ENCODE measurements at places on chromosomes 4 and X. TPM values are rescaled to one million over a fixed set of nuclear protein-coding genes. Genes with fewer than 3 reads are reported as not detected.

- no peak for DNase-seq
Observed at GRCh38 chr4:2646396-2647149, 109.6 kb downstream of the TNIP2 start.

- no peak for DNase-seq
Observed at GRCh38 chr4:176193126-176193525, 2.3 kb downstream of the SPATA4 start.

DNA sequence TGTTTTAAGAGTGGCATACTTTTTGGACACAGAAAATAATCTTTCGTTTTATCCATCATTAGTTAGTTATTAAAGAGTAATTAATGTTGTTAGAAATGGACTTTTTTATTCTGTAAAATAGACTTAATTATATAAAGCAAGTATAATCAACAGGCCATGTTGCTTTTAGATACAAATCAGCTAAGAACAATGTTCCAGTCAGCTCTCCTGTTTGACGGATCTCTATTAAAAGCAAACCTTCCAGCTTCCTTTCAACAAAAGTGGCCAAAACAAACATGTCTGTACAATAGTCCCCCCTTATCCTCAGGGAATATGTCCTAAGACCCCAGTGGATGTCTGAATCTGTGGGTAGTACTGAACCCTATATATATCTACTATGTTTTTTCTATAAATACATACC, 4.9 kb upstream of the SLC10A4 start:
- DNase-seq, result no peak

GRCh38 chr4:1874201-1874600, 3.0 kb downstream of the NSD2 start:
- DNase-seq, result no peak

- peak; percentile 55 for DNase-seq
Observed at GRCh38 chrX:150363561-150364346, 637 bp downstream of the MAMLD1 start.

UGT2B11 gene
- 0.82 TPM for total RNA-seq

F8A3 gene
- total RNA-seq, result 1.9 TPM

GLRA3 gene
- total RNA-seq, result not detected

DSPP gene
- not detected for total RNA-seq

PRRG3 gene
- total RNA-seq, result 13.2 TPM
